GM03348 (cell line): ENCODE measurements at places on chromosomes 11 and 22.

DNA sequence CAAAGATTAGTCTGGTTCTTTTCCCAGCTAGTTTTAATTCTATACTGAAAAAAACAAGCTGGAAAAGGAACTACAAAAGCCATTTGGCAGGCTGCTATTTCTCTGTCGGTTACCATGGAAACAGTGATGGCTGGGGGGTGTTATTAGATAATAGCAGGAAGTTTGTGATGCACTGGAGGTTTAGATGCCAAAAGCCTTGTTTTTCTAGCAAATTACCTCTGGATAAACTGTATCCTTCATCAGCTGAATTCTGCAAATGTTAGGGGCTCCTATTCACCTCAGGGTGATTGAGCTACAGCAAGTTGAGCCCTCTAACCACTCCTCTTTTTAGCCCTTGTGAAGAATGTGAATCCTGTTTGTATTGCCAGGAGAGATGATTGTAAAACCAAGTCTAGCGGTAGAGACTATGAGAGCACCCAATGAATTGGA, 25.2 kb downstream of the ALKBH3 start:
- no peak for DNase-seq

GRCh38 chr11:61046833-61047232, 55.5 kb upstream of the CD5 start:
- no peak for DNase-seq

DNA sequence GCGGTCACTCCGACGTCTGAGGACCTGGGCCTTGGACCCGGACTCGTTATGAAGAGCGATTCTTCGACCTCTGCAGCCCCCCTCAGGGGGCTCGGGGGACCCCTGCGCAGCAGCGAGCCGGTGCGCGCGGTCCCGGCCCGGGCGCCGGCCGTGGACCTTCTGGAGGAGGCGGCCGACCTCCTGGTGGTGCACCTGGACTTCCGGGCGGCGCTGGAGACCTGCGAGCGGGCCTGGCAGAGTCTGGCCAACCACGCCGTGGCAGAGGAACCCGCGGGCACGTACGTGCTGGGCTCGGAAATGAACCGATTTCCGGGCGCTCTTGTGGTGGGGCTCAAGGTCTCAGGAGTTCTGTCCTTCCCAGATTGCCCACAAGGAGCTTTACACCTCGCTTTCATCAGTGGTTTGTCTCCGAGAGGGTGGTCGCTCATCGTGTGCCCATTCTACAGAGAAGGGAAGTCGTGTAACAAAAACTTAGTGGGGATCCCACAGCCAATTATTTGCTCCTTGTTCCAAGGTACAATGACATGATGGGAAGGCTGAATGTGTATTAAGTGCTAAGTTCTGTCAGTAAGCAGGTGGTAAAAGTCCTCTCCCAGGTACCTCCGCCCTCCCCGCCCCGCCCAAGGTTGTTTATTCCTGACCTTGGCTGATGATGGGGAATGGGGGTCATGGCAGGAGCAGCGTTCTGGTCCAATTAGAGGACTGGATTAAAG, 695 bp downstream of the PEX26 start:
- peak; percentile 45 for DNase-seq

DNA sequence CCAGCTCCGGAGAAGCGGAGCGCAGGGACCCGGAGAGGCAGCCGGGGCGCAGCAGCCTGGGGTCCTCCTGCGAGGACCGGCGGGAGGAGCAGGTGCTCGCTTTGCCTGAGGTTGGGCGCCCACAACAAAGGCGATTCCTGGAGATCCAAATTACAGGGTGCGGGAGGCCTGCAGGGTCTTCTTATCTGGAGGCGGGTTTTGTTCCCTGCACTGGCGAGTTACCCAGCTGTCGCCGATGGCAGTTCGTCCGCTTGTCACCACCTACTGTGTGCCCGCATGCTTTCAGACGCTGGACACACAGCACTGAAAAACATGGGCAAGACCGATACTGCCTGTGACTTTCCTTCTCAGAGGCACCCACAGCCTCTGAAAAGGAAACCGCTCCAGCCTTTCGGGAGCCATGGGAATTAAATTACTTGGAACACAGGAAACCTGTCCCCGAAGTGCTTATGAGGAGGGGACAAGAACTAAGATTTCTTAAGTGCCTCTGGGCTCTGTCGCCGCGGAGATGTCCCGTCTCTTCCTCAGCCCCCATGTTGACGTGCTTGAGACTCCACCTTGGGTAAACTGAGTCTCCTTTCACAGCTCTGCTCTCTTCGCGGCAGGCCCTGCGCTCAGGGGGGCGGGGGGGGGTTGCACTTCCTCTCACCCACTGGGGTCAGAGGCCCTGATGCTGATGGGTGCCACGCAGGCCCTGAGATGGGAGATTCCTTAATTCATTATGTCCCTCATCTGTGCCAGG, 1.3 kb upstream of the ZFTA start:
- no peak for DNase-seq

GRCh38 chr22:19691721-19692341, 22.5 kb upstream of the SEPTIN5 start:
- peak; percentile 77 for DNase-seq

DNA sequence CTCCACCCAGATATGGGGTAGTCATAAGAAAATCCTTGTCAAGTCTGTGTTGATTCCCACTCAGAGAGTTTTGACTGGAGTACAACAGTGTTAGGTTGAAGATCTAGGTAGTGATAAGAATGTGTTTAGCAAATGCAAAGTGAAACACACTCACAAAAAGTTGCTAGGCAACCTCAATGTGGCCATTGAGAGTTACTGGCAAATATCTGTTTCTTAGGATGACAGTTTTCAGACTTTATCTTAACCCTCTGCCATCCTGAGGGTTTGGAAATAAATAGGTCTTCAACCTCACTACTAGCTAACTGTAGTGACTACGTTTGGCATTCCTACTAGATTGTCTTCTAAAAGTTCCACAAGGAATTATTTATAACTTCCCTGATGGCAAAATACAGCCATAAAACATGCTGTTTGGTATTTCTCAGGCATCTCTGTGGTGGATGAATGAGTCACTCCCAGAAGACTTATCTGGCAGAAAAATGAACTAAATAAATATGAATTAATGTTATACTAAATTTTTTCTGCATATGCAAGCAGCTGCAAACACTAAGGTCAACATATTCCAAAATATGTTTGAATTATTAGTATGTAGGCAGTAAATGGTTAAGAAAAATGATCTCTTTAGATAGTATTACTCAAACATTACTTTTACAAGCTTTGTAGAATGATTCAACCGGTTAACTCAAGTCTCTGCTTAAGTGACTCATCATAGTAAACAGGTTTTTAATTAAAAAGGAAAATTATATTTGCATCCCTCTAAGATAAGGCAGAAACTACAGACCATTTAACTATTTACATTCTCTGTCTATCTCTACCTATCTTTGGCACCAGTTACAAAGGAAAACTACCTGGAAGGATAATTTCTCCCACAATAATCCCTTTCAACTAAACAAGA, 17.1 kb upstream of the SYTL2 start:
- DNase-seq: peak; percentile 80

DNA sequence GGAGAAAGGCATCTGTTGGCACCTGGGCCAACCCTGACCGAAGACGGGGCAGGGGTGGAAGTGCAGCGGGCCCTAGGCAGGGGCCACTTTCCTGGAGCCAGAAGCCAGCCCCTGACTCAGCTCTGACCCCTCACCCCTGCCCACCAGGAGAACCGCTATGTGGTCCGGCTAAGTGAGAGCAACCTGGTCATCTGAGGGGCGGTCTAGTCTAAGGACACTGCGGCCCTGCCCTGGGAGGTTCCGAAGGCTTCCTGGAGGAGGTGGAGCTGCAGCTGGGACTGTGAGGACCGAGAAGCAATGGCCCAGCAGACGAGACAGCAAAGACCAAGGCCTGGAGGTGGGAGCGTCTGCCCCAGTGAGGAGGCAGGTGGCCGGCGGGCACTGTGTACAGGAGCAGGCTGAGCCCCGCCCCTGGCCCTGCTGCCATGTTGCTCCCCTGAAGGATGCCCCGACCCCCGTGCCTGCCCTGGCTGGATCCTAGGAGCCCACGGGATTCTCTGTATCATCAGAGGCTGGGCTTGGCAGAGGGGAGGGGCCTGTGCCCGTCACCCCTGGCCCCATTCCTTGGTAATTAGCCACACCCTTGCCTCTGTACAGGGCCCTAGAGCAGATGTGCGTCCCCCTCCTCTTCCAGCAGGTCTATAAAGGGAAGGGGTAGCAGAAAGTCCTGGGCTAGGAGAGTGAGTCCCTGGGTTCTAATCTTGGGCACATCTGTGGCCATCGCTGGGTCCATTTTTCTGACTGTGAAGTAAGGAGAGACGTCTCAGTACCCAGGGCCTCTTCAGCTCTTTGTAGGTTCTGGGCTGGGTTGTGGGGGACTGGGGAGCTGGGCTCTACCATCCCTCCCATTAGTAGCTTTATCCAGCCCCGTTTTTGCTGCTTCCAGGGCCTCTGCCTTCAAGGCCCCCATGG, 19.4 kb downstream of the RELT start:
- DNase-seq: no peak

DNA sequence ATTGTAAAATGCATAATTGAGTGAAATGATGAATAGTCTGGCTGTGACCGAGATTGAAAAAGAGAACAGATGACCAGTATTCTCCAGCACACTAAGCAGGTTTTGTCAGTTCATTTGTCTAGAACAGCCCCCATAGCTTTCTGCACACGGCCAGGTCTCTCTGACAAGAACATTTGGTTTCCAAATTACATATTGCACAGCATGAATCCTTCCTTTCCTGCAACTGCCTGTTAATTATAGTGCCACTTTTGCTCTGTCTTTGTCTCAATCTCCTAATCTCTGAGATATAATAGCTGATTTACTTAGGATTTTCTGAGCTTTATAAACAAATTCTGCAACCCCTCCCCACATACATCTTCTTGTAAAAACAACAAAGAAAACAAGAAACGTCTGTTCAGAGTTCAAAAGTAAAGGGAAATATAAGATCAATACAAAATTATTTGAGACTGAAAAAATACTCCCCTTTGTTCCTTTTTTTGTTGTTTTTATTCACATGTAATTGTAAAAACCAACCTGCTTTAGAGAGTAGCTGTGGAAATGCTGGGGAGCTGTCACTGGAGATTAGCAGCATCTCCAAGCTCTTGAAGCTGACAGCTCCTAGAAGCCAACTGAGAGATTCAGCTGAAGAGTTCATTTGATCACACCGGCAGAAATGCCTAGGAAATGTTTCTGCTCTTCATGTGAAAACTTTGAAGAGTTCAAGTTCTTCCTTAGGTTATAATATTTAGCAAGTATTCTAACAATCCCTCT, 998.1 kb downstream of the DLG2 start:
- DNase-seq: no peak

- no peak for DNase-seq
Observed at GRCh38 chr11:84105148-84105547, 819.0 kb upstream of the CCDC90B start.

GRCh38 chr11:112159098-112160065, 4.5 kb downstream of the IL18 start:
- no peak for DNase-seq

GRCh38 chr11:72084076-72084475, 3.4 kb downstream of the LRRC51 start:
- no peak for DNase-seq
